A549 treated with DMSO at 1 μM for 4 hours (cell line): ENCODE measurements at places on chromosomes 1 and 21. TPM values are rescaled to one million over a fixed set of nuclear protein-coding genes. Genes with fewer than 3 reads are reported as not detected.

Gene LRRC42
- 24.1 to 28.4 TPM (median 27.4 TPM) in 5 replicates for total RNA-seq

Gene DTL
- 23.2 to 29.2 TPM (median 26.3 TPM) in 5 replicates for total RNA-seq

Gene EXTL2
- total RNA-seq, result 6.7 to 10.8 TPM (median 8.6 TPM) in 5 replicates

Gene TACSTD2
- not detected in 5 replicates for total RNA-seq

Gene ATP5IF1
- total RNA-seq, result 146 to 180 TPM (median 161 TPM) in 5 replicates

Gene CGN
- 1.2 to 1.5 TPM (median 1.3 TPM) in 5 replicates for total RNA-seq
